Left lobe of liver (tissue), 2 donors: ENCODE measurements at places on chromosomes 6 and 20. TPM values are rescaled to one million over a fixed set of nuclear protein-coding genes. Genes with fewer than 3 reads are reported as not detected.

DNA sequence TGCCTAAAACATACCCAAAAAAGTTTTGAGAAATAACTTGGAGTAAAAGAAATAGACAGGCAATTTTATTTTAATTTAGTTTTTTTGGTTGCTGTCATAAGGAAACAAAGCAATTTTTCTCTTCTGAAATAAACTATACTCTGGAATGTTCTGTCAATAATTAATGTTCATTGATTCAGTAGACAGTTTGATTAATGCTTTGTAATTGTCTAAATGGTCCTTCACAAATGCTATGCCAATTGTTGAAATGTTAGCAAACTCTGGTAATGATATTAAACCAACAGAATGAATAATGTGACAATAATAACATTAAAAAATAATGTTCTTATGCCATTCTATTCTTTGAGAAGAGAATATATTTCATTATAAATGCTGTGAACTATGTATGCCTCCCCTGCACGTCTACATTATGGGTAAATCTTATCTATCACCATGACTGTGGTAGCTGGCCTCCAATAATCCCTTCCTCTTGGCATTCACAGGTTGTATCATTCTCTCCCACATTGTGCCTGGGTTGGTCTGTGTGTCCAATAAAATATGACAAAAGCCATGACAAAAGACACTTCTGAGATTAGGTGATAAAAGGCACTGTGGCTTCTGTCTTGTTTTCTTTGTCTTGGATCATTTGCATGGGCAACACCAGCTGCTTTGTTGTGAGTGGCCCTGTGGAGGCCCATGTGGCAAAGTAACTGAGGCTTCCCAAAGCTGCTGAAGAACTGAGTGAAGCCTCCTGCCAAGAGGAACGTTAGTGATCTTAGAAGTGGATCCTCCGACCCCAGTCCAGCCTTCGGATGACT is 25.1 kb downstream of the IL20RA start:
- no peak for DNase-seq

DNA sequence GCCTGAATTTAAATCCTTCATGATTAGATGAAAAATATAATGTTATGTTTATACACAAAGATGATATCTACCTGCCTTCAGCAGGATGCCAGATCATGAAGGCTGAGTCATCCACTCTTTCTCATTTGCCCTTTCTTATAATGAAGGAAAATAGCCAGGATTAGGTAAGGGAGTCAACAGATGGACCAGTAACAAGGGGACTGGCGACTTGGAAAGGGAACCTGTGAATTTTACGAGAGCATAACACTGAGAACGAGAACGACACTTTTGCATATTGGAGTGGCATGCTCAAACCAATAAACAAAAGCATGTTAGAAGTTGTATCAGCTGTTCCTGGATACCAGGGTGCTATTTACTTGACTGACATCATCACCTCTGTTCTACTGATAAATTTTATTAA is 154.0 kb downstream of the LAMP5 start:
- DNase-seq, result no peak

DNA sequence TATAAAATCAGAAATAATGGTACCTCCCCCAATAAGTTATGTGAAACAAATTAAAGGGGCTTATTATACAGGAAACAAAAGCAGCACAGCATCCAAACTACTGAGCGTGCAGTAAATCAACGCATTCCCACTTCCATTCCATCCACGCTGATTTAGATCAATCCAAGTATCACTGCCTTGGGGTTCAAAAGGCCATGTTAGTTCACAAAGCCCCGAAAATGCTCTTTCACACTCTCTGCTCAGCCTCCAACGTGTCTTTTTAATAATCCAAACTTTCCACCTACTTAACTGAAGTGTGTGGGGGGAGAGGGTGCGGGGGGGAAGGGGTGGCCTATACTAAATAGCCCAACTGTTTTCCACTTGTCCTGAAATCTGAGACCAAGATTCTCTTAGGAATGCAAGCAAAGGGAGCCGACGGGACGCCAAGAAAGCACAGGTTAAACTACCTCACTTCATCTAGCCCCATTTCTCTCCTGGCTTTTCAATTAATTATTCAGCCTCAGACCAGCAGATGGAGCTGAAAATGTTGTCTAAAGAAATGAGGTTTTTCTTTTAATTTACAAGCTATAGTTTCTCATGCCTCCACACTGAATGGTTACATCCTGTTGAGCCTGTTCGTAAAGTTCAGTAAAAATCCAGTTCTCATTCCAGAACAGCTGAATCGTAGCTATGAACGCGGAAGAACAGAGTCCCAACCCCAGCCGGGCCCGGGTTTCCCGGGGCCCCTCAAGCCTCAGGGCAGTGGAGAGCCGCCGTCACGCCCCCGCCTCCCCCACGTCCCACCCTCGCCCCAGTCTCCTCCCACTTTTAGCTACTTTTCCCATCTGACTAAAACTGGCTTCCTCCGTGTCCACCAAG is 1.0 kb upstream of the NXT1 start:
- DNase-seq, result peak; percentile 73

HNF4A gene
- total RNA-seq, result 189 TPM

- DNase-seq, result no peak
Measured at GRCh38 chr6:14443629-14444268, 326.2 kb downstream of the CD83 start.

- DNase-seq, result no peak
Measured at GRCh38 chr6:967701-968100, 274.8 kb upstream of the EXOC2 start.

- DNase-seq, result peak; percentile 84
Measured at GRCh38 chr20:34709831-34710567, 5.9 kb downstream of the TP53INP2 start.

- DNase-seq, result peak; percentile 41
Measured at GRCh38 chr6:169839898-169840631, 88.6 kb downstream of the ERMARD start.

OTOR gene
- not detected for total RNA-seq

CPNE5 gene
- 0.25 TPM for total RNA-seq

DNA sequence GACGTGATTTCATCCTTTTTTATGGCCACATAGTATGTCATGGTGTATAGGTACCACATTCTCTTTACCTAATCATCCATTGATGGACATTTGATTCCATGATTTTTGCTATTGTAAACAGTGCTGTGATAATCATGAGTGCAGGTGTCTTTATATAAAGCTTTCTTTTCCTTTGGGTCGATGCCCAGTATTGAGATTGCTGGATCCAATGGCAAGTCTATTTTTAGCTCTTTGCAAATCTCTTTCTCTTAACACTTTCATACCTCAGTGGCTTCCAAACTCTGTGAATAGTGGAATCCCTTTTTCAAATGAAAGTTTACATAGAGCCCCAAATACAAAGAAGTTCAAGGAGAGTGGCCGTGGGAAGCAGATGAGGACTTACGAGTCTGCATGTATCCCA is 105.8 kb upstream of the SPTLC3 start:
- no peak for DNase-seq

GRCh38 chr20:37518606-37519507 is 2.2 kb upstream of the NNAT start:
- DNase-seq, result peak; percentile 78

ZFP64 gene
- 5.7 TPM for total RNA-seq

DNA sequence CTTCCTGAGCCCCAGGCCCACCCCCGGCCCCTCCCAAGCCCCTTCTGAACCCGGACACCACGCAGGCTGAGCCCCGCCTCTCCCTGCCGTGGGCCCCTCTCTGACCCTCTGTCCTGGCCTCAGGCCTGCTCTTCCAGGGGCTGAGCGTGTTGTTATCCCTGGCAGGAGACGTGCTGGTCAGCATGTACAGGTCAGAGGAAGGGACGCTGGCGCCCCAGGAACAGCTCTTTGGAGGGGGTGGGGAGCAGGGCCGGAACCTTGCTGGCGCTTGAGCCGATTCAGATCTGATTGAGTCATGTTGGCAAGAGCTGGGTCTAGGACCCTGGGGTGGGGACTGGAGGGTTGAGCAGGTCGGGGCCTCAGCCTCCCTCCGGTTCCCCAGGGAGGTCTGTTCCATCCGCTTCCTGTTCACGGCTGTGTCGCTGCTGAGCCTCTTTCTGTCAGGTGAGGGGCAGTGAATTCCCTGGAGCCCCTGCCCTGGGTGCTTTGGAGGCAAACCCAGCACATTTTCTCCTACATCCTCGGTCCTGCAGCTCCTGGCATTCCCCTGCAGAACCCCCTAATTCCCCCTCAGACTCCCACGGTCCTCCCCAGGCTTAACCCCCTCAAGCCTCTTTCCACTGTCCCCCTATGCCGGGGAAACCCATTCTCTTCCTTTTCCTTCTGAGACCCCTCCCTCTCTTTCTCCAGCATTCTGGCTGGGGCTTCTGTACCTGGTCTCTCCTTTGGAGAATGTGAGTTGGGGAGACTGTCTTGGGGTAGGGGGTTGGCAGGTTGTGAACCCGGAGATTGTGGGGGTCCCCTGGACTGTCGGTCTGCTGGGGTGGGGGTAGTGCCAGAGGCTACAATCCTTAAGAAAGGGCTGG is 2.0 kb downstream of the SPAG4 start:
- DNase-seq, result peak; percentile 65

- no peak for DNase-seq
Measured at GRCh38 chr6:165705941-165706340, 42.9 kb upstream of the PDE10A start.

ZSCAN31 gene
- total RNA-seq, result 2.4 TPM

GRCh38 chr20:539848-540247 is 3.7 kb downstream of the CSNK2A1 start:
- DNase-seq, result no peak

DNA sequence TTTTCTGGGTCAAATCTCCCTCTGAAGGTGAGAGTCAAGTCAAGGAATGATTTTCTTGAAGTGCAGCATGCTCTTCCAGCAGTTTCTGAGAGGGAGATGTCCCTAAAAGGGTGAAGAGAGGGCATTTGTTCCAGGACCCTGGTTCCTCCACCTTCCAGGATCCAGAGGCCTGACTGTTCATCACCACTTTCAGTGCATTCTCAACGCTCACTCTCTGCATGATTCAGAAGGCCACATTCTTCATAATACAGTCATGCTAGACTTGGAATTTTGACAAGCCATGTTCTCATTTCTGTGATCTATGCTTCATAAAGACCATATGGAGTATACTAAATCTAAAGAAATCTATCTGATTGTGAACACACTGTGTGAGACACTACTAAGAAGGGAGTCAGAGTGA is 85.1 kb downstream of the PDE7B start:
- no peak for DNase-seq

- DNase-seq, result no peak
Measured at GRCh38 chr20:8153281-8153908, 21.3 kb downstream of the PLCB1 start.

SLC22A16 gene
- total RNA-seq, result not detected

AVP gene
- not detected for total RNA-seq

GRCh38 chr6:113102761-113103160 is 754.4 kb upstream of the MARCKS start:
- DNase-seq, result no peak

CALHM5 gene
- total RNA-seq, result 0.20 TPM

GRCh38 chr6:122399348-122400120 is at the start of gene HSF2:
Gene HSF2, plus strand, starts transcription at chr6:122399652. Its CDS starts 86 bp downstream, at chr6:122399738.
- DNase-seq, result peak; percentile 96

L3MBTL1 gene
- 3.6 TPM for total RNA-seq
